ENCODE measurements at places on chromosomes 13 and 19. TPM values are rescaled to one million over a fixed set of nuclear protein-coding genes. Genes with fewer than 3 reads are reported as not detected.
A peak's percentile ranks its signal among the peaks of the same experiment; 100 is the strongest.

Gene KCTD4
- not detected for total RNA-seq

DNA sequence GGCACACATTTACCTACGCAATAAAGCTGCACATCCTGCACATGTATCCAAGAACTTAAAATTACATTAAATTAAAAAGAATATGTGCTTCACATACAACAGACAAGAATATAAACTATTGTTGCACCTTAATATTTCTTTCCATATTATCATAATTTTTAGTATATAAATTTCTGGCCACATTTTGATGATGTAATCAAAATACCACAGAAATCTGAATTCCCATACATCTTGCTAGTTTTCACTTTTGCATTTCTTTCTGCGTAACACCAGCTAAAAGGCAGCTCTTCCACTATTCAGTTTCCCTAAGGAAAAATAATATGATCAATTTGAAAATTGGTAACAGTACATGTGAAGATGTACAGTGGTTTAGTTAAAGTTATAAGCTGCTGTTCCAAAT is 42.6 kb downstream of the FGF14 start:
- no peak for DNase-seq

DNA sequence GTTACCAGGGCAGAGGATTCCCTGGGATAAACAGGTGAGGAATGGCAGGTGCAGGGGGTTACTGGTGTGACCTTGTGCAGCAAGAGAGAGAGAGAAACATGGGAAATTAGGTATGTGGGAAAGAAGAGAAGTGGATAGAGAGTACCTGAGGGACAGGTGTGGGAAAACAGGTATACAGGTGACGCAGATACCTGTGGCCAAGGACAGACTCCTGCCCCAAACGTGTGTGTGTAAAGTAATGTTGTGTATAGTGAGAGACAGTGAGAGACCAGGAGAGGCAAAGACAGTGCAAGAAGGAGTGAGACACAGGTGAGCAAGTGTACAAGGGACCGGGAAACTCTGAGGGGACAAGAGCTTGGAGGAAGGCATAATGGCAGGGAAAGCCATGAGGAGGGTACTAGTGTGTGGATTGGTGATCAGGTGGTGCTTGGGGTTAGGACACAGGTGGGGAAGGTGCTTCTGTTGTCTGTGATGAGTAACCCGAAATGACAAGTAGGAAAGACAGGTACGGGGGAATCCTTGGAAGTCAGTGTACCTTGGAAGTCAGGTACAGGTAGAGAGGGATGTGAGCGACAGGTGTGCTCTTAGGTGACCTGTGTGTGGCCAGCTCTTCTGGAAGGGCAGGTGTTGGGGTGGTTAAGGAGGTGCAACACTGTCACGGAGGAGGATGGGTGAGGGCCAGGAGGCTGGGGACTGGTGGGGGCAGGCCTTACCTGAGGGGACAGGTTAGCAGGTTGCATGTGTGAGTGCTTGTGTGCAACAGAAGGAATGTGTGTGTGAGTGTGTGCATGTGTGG is 2.8 kb downstream of the ERFL start:
- no peak for DNase-seq

DNA sequence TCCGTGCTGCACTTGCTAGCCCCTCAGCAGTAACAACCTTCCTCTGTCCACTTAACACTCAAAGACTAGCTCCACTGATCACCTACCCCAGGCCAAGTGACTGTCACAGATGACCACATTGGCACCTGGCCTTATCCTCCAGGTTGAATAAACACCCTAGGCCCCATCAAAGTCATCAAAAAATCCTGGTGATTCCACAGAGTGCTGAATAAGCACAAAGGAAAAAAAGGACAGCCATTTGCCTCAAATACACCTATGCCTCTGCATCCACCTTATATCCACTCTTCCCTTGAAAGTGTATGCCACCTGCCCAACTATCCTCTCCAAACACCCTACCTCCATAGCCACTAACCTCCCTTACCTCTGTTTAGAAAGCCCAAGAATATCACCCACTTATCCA is 2.7 kb downstream of the ZNF154 start:
- DNase-seq: no peak

Gene ICAM4
- total RNA-seq: 4.0 TPM

Gene PABPC3
- under 0.01 TPM for total RNA-seq

Gene KLK13
- total RNA-seq: 0.26 TPM

- no peak for DNase-seq
Observed at GRCh38 chr13:47549219-47549752, 451.8 kb downstream of the SUCLA2 start.

Gene CCDC70
- not detected for total RNA-seq

Gene ZNF616
- total RNA-seq: 10.0 TPM

GRCh38 chr19:47414469-47414868 is 4.9 kb downstream of the MEIS3 start:
- DNase-seq: no peak

DNA sequence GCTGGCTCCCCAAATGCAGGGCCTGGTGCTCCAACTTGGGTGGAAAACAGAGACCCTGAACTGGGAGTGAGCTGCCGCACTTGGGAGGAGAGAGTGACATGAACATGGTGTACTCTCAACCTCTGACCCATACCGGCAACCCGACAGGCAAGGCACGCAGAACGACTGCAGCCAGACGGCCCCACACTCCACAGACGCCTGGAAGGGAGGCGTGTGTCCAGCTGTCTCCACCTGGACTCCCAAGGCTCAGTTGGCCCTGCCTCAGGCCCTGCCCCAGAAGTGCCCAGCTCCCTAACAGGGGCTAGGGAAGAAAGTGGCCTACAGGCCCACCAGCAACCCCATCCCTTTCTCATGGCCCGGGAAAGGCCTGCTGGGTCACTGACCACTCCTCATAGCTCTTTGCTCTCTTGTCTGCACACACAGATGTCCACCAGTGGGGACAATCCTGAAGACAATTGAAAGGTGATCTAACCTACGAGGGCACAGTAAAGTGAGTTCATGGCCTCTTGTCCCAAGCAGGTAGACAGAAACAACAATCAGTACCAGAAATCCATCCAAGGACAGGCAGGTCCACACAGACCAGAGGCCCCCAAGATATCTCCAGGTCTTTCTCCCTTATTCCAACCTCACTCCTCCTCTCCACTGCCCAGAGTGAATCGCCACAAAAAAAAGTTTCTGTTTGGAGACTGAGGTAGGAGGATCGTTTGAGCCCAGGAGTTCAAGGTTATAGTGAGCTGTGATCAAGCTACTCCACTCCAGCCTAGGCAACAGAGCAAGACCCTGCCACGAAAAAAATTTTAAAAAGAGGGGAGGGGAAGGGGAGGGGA is 28.2 kb downstream of the ELL start:
- DNase-seq: no peak

- peak; percentile 93 for DNase-seq
Observed at GRCh38 chr13:113897161-113897560, 33.3 kb upstream of the GAS6 start.

Gene CNFN
- total RNA-seq: not detected

Gene IL17D
- total RNA-seq: under 0.01 TPM

Gene C13orf42
- total RNA-seq: not detected

DNA sequence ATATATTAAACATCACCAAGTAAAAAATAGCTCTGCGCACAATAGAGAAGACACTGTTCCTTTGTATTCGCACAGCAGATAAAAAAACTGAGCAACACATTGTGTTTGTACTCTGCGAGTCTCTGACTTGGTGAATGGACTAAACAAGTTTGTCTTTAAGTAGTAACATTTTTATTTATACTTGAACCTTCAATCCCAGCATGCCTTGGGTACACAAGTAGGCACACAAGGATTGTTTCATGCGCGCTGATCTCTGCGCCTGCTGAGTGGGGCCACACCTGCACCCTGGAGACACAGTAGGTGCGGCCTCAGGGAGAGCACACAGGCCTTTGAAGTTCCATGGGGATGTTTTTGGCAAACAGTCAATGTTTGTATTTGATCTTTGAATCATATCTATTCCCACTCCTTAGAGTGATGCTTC is 318.9 kb downstream of the MYO16 start:
- peak; percentile 81 for DNase-seq

- no peak for DNase-seq
Observed at GRCh38 chr13:39597838-39598237, 5.2 kb downstream of the LHFPL6 start.

GRCh38 chr13:65036999-65037398 is 2193.1 kb downstream of the PCDH9 start:
- DNase-seq: no peak

DNA sequence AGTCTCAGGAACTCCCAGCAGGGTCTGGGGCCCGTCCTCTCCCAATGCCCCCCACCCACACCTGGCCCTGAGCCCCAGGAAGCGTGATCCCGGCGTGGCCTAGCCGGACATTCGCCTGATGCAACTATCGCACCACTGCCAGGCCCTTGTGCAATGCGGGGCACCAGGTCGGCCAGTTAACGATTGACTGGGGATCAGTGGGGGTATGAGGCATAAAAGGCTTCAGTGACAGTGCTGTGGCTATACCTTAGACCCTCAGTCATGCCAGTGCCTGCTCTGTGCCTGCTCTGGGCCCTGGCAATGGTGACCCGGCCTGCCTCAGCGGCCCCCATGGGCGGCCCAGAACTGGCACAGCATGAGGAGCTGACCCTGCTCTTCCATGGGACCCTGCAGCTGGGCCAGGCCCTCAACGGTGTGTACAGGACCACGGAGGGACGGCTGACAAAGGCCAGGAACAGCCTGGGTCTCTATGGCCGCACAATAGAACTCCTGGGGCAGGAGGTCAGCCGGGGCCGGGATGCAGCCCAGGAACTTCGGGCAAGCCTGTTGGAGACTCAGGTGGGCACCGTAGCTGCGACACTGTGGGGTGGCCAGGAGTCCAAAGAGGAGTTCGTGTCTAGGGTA is at the start of gene ANGPTL8:
TSS of gene ANGPTL8 (plus strand) at position 243 of the 624 bp plus-strand sequence. CDS start at position 262, 19 bp downstream.
- DNase-seq: no peak

Gene PTPRS
- 10.3 TPM for total RNA-seq

- no peak for DNase-seq
Observed at GRCh38 chr13:86907156-86907555, 764.0 kb upstream of the SLITRK5 start.

Gene FBXO17
- 11.6 TPM for total RNA-seq

- no peak for DNase-seq
Observed at GRCh38 chr13:114069376-114070097, 62.9 kb downstream of the RASA3 start.

Gene HCN2
- total RNA-seq: under 0.01 TPM

- no peak for DNase-seq
Observed at GRCh38 chr19:15015946-15016542, 33.2 kb upstream of the CASP14 start.
